ENCODE measurements at places on chromosomes 2 and 18. TPM values are rescaled to one million over a fixed set of nuclear protein-coding genes. Genes with fewer than 3 reads are reported as not detected.

DNA sequence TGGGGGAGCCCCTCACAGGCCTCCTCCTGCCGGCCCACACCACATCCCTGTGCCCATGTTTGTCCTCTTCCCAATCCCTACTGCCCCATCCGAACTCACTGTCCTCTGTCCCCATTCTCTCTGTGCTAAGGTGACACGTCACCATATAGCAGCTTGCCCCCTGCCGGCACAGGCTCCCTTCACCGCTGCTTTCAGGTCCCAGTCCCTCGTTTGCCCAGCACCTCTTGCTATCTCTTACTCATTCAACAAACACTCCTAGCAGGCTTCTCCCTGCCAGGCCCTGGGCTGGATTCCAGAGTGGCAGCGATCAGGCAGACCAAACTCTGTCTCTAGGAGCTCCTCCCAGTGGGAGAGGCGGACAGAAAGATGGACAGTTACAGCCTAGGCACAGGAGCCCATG is 74.3 kb downstream of the TFCP2L1 start:
- no peak for DNase-seq
- no peaks in the 10 kb centered on the region for H3K4me1 ChIP-seq
- H3K36me3 ChIP-seq, result no peaks in the 10 kb centered on the region
- no peak overlapping the region for H3K27ac ChIP-seq

DNA sequence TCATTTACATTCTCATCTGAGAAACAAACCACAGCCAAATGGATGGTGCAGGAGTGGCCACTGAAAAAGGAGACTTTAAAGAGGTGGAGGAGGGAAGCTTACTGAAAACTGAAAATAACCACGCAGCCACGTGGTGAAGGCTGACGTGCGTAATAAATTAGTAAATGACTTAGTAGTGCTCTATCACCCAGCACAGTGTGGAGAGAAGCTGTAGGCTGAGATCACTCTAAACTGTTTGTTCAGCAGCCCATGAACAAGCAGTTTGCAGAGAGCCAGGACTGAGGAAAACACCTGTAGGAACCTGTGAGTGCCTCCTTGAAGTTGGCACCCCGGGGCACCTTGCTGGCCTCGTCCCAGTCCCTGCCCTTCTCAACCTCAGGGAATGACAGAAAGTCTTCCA is 193.0 kb downstream of the TXNL1 start:
- no peak overlapping the region for H3K27ac ChIP-seq
- no peaks in the 10 kb centered on the region for H3K27me3 ChIP-seq
- no peak for DNase-seq
- no peak overlapping the region for H3K4me3 ChIP-seq
- no peaks in the 10 kb centered on the region for H3K36me3 ChIP-seq
- no peaks in the 10 kb centered on the region for H3K4me1 ChIP-seq

GRCh38 chr2:98505971-98506664 is 61.5 kb downstream of the INPP4A start:
- no peaks in the 10 kb centered on the region for H3K36me3 ChIP-seq
- no peaks in the 10 kb centered on the region for H3K27me3 ChIP-seq
- peaks cover 5% of the 10 kb centered on the region for H3K4me1 ChIP-seq
- no peak for DNase-seq

GRCh38 chr2:140067661-140068060 is 1287.5 kb upstream of the NXPH2 start:
- H3K36me3 ChIP-seq, result no peaks in the 10 kb centered on the region
- DNase-seq, result no peak
- H3K4me1 ChIP-seq, result no peaks in the 10 kb centered on the region
- no peaks in the 10 kb centered on the region for H3K27me3 ChIP-seq

GRCh38 chr2:27007416-27008374 is 25.1 kb upstream of the TMEM214 start:
- DNase-seq, result no peak
- no peak overlapping the region for H3K4me3 ChIP-seq
- H3K27me3 ChIP-seq, result peaks cover 2% of the 10 kb centered on the region

DNA sequence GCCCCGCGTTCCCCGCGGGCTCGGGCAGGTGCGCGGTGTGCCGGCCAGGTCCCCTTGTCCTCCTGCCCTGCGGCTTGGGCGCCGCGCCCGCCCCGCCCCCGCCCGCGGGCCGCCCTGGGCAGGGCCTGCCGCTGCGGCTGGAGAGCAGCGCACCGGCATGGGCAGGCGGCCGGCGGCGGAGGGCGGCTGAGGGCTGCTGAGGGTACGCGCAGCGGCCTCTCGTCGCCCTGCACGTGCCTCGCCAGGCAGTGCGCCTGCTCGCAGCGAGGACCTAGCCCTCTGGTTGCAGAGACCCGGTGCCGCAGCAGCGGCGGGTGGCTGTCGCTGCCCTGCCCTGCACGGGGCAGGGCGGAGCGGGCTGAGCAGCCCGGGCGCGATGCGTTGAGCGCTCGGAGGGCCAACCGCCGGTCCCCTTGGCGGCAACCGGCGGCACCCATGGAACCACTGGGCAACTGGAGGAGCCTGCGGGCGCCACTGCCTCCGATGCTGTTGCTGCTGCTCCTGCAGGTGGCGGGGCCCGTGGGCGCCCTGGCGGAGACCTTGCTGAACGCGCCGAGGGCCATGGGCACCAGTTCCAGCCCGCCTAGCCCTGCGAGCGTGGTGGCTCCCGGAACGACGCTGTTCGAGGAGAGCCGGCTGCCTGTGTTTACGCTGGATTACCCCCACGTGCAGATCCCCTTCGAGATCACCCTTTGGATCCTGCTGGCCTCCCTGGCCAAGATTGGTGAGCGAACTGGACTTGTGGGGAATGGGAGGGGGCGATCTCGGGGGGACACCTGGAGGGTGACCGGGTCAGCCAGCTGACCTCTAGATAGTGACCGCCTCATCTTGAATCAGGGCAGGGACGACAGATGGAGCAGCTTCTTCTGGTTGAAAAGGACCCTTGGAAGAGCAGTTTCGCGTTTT is at the start of gene SLC9A2:
Gene SLC9A2, plus strand, starts transcription at position 140 of the 906 bp plus-strand sequence. Its CDS starts 296 bp downstream, at position 436.
- no peak within 1 kb of the TSS for H3K27ac ChIP-seq
- no peak within 1 kb of the TSS for H3K4me3 ChIP-seq
- H3K36me3 ChIP-seq, result no peaks in the 10 kb centered on the region

- peak overlapping the region; percentile 98 for H3K4me3 ChIP-seq
- peaks cover 32% of the 10 kb centered on the region for H3K4me1 ChIP-seq
- no peak for DNase-seq
Observed at GRCh38 chr18:47174545-47175116, 1.5 kb downstream of the IER3IP1 start.

DNA sequence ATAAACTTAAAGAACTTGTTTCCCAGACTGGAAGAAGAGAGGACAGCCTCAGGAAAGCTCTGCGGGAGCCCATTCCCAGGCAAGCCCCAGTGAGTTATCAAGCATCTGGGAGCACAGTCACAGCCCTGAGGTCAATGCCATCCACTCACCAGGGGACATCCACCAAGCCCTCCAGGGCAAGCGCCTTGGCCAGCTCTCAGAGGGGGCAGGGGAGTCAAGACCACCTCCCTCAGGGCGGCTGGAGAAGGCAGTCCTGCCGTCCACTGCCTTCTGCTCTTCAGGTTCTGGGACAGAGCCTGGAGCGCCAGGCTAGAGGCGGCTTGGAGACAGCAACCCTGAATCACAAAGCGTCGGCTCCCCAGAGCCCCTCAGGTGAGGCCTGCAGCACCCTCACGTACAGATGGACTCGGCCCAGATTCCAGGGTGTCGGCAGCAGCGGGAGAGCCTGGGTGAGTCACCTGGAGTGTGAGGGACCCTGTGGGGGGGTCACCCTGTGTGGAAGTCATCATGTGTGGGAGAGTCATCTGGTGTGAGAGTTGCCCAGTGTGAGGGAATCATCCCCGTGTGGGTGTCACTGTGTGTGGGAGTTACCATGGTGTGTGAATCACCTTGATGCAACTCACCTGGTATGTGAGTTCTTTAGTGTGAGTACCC is 100.9 kb upstream of the TEX51 start:
- no peak overlapping the region for H3K27ac ChIP-seq
- no peaks in the 10 kb centered on the region for H3K36me3 ChIP-seq
- H3K27me3 ChIP-seq, result no peaks in the 10 kb centered on the region
- no peaks in the 10 kb centered on the region for H3K4me1 ChIP-seq

The UCN gene
- 2.5 TPM for total RNA-seq

The STEAP3 gene
- not detected for total RNA-seq

The TMEM17 gene
- total RNA-seq, result 0.86 TPM

The CLEC4F gene
- total RNA-seq, result not detected

The COL6A3 gene
- total RNA-seq, result not detected

The HS6ST1 gene
- total RNA-seq, result 5.9 TPM

The CPLX4 gene
- total RNA-seq, result not detected

The SLC5A6 gene
- 23.7 TPM for total RNA-seq

Data from Karpas-422 (cell line).